ENCODE measurements at places on chromosomes 5 and 9.

DNA sequence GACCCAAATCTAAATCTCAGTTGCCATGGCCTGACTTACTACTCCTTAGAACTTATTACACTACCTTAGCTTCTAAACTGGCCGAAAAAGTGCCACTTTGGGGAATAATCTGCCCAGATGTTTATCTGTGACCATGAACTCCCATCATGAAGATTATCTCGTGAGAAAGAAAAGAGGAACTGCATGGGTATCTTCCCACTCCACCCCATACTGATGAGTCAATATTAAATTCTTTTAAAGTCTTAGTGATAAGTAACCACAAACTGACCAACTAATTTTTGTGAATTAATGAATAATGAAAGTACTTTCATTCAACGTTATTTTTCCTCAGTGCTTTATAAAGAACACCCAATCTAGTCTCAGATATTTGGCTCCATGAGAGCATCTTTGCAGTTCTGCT lies 493.5 kb downstream of the EBF1 start:
- no peak for DNase-seq

- DNase-seq: no peak
These were observed 3.4 kb downstream of the ASS1 start for GRCh38 chr9:130448035-130448624.

- DNase-seq: no peak
These were observed 93.4 kb downstream of the DAB2IP start for GRCh38 chr9:121744687-121745395.

GRCh38 chr9:3963643-3964369 lies 336.1 kb downstream of the GLIS3 start:
- no peak for DNase-seq

- no peak for DNase-seq
These were observed 269.4 kb downstream of the CWC27 start for GRCh38 chr5:65037831-65038815.

DNA sequence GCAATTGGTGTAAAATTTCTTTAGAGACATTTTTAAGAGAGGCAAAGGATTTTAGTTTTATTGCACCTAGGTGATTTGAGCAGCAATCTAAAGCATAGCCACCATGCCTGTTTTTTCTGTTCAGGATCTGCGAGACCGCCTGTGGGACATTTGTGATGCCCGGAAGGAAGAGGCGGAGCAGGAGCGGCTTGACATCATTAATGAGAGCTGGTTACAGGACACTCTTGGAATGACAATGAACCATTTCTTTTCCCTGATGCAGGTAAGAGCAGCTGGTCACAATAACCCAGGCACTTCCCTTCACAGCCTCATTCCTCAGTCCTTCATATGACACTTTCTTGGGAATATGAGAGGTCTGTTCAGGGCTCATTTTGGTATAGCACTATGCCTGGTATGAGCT lies 103.2 kb upstream of the IL7R start:
- no peak for DNase-seq

DNA sequence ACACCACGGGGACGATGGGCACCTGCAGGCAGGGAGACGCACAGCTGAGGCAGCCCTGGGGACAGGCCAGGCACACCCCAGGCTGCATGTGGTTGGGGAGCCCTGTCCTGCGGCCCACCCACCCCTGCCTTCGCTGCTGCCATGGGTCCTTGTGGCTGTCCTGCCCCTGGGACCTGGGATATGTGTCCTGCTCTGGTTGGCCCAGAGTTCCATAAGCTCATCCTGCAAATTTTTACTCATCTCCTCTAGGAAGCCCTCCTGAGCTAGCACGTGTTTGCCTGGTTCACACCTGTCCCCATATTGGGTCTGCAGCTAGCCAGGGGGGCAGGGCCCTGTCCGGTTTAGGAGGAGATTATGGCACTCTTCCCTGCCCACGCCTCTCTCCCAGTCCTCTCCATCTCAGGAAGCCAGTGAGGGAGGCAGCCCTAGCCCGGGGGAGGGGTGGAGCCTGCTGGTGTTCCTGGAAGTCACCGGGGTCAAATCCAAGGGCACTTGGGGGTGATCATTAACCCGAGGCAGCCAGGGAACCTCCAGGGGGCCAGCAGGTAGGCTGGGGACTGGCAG lies 12.2 kb downstream of the EGFL7 start:
- no peak for DNase-seq

DNA sequence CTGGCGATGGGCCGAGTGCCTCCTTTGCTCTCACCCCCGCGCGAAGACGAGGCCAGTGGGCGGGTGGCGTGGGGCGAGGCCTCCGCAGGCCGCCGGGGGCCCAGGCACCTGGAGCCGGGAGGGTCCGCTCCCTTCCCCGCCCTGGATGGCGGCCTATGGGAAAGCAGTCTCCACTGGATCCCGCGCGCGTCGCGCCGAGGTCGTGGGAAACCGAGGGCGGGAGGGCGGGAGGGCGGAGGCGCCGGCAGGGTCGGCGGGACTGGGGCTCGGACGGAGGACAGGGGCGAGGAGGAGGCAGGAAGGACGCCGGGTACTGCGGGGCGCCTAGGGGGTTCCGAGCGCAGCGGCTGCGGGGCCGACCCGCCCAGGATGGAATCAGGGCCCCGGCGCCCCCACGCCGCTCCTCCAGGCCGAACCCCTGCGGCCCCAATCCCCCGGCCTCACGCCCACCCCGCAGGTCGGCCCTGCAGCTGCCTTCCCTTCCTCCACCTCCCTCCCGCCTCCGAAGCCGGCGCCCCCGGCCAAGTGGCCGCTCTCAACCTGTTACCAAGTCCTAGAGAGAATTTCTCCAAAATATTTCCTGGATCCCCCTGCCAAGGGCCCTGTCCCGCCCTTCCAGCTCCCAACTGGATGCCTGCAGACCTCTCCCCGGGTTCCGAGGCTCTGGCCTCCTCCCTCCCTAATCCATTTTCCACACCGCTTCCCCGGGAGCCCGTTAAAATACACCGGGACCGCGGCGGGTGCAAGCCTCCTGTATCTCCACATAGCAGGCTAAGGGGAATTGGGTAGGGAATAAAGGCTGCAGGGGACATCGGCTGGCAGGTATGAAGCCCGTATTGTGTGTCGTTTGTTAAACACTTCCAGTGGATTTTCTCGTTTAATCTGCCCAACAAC lies 146.3 kb downstream of the ERCC6L2 start:
- DNase-seq: no peak

DNA sequence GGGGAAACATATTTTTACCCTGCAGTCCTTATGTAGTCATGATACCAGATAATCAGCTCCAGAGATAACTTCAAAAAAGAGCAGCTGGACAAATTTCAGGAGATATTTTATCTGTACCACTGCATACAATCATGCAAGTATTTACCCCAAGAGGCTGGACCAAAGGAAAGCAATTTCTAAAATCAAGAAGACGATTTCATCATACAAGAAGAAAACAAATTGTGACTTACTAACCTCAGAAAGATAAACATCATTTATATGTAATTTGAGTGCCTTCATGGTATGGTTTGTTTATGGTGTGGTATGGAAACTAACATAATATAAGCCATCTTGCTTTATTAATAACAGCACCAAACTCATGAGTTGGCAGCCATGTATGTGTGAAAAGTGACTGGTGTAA lies 603.6 kb downstream of the PSAT1 start:
- no peak for DNase-seq

DNA sequence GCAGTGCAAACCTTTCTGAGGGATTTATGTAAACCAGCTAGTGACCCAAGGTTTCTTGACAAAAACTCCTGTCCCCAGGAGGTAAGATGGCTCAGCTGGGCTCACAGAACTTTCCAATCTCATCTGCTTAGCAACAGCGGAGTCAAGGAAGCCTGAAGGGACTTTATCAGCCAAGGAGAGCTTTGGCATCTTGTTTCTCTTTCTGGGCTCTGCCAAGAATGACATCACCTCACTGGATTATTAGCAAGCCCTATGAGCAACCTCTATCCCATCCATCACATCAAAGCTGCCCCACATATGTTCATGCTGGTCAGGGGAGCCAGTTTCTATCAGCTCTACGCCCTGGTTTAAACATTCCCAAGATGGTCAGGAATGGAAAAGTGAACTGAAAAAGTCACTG lies 461.3 kb downstream of the ENC1 start:
- DNase-seq: no peak

- no peak for DNase-seq
These were observed 66.2 kb upstream of the WDR41 start for GRCh38 chr5:77558266-77558665.

DNA sequence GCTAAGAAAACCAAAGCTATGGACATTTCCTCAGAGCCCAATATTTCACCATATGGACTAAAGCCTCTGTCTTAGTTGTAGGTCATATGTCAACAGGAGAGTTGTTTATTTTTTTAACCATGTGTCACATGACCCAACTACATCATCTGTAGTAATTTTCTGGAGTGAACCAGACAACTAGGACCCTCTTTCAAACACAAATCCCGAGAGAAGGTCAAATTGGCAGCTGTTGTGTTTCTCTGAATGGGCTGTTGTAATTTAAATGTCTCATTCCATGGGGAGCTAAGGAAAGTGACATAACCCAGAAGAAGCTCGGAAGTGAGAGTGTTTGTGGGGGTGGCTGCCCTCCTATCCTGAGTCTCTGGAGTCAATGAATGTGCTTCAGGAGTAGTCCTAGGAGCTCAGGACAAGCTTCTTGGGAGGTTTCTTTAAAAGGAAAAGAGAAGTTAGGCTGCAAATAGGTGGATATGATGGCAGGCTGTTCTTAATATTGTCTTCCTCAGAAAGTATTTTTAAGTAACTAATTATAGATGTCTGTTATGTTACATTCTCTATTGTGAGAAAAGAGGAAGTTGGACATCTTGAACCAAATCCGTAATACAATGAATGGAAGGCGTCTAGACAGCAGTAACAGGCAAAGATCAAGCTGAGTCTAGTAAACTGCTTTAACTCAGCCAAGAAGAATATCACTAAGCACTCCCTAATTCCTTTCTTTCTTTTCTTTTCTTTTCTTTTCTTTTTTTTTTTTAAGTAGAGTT lies 50.1 kb downstream of the TMEM167A start:
- no peak for DNase-seq

- no peak for DNase-seq
These were observed 396.6 kb downstream of the TLR4 start for GRCh38 chr9:118100529-118101419.

- peak; percentile 5 for DNase-seq
These were observed 311.6 kb upstream of the PRR16 start for GRCh38 chr5:120152472-120152871.

DNA sequence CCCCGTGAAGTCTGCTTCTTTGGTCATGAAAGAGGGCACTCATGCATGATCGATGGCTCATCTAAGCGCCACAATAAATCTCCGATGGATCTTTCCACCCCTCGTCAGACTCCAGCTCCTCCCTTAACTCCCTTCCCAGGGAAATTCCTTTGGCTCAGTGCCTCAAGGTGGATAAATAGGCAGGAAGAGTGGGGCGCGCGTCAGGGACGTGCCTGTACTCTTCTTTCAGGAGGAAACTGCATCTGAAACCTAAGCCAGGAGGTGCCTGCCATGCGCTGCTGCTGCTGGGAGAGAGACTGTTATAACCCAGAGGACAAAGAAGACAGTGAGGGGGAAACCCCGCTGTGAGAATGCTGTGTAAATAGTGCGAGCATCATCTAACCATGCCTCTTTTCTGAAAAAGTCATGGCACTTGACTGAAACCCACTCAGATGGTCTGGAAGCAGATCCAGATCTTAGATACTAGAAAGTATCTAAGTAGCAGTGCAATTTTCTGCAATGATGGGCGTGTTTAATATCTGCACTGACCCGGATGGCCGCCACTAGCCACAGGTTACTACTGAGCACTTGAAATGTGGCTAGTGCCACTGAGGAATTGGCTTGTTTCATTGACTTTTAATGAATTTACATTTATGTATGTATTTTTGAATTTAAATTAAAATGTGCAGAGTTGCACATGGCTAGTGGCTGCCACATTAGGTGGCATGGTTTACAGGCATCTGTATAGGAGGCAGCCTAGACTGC lies 120.3 kb upstream of the BASP1 start:
- DNase-seq: no peak

- no peak for DNase-seq
These were observed 28.9 kb downstream of the ZNF169 start for GRCh38 chr9:94287877-94288513.

DNA sequence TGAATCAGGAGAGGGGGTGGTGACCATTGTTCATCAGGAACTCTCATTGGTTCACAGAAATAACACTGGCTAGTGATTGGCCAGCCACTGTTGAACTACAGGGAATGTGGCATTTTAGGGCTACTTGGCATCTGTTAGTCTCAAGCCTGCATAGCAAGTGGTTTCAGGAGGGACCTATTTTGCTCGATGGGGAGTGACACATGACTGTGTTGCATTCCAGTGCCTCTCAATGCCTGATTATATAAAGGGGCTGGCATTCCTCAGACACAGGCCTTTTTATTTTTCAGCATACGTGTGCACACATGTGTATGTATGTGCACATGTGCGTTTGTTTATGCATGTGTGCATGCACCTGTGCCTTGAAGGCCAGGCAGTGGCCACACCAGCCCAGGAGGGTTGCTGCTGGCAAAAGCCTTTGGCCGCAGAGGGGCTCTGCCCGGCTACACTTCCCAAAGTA lies 23.2 kb downstream of the FGD3 start:
- no peak for DNase-seq

DNA sequence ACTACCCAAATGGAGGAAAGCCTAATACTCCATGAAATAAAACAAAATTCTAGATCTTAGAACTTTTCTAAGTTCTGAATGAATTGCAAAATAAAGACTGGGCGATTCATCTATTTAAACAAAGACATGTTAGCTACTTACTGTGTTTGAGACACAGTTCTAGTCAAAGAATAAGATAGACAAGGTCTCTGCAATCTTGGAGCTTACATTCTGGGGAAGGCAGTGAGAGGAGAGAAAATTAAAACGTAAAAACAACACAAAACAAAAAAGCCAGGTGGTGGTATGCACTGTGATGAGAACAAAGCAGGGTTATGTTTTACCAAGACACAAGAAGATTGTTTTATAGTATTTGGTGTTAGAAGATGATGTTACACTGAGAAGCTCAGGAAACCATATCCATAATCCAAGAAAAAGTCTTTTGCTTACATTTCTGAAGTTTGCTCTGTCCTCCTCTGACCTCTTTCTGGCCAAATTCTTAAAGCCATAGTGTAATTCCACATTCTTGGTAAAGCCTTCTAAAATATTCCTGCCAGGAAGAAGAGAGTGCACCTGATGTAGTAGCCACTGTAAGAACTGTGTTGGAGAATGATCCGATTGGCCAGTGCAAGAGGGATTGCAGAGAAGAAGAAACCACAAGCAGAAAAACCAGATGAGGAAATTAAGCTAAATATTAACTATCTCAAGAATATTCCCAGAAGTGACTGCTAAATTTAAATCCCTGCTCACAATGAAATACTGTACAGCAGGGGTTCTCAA lies 218.4 kb downstream of the PCSK1 start:
- DNase-seq: no peak

- no peak for DNase-seq
These were observed 125.3 kb downstream of the SYK start for GRCh38 chr9:90926936-90927335.

DNA sequence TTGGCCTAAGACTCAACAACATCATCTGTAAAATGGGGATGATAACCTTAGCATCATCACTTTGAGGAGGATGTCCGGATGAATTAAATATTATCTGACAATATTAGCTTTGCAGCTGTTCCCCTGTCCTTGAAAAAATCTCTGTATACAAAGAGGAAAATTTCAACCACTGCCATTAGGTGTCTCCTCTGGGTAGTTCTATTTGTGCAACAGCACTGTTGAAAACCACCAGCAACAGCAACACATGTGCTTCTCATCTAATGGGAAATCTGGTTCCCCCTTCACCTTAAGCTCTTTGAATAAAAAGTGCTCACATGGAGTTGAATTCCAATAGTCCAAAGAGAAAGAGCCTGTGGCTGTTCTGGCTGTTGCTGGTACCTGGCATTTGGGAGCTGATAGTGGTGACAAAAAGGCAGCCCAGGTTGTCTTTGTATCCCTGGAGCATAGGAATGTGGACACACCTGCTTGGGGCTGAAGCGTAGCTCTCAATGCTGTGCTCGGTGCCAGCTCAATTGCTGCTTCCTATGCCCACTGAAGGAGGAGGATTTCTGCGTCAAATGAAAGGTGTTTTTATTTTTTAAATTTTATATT lies 322.1 kb upstream of the MSX2 start:
- no peak for DNase-seq

All from Panc1 (cell line).